ENCODE measurements at places on chromosomes 4 and X.

DNA sequence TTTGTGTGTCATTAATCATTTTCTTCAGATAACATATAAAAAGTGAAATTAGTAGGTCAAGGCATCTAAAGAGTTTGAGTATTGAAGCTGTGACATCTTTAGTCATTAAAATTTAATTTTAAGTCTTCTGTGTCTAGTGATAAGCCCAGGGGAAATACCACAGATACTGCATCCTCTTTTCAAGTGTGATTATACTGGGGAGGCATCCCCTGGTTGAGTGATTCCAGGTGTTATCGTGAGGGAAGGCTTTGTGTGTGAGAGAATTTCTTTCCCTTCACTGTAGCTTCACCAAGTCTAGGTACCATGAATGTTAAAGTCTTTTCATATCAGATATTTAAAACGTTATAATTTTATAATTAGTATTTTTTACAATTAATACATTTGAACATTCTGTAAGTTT is 193.4 kb downstream of the FRAS1 start:
- DNase-seq: no peak

DNA sequence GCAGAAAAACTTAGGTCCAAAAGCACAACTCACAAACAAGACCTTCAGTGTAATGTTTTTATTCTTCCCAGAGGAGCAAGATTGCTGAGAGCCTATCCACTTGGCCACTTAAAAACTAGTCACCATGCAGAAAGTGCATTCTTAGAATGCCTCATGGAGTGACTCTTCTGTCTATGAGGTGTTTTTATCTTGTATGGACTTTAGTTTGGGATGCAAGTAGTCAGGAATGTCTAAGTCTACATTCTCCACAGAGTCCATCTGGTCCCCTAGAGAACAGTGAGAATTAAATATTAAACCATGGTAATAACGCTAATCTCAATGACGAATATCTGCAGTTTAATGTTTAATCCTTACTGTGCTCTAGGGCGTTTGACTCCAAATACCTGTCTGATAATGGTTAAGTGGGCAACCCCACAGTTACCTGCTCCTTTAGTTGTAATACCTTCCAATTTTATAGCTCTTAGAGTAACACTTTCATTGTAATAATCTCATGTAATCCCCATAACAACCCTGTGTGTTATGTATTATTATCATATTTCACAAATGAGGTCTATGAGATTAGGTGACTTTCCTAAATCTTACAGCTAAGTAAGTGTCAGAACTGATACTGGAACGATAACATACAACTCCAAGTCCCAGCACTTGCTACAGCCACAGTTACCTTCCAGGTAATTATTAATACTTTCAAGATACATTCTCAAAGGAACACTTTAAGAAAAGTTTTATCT is 235.6 kb upstream of the JADE1 start:
- DNase-seq: no peak

DNA sequence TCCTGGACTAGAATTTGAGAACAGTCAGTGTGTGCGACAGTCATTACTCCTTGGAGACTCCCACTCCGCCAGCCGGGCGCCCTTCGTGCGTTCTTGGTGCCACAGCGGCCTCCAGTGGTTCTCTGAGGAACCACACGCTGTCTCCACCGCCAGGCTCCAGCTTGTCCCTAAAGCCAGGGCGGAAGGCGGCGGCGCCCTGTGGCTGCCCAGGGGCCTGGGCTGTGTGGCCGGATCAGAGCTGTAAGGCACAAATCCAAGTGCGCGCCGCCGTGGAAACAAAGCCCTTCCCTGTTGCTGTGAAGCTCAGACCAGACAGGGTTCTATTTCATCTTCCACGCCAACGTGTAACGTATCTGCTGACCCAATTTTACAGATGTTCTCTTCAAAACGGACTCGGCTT is 34.2 kb downstream of the IDS start:
- DNase-seq: peak; percentile 92

DNA sequence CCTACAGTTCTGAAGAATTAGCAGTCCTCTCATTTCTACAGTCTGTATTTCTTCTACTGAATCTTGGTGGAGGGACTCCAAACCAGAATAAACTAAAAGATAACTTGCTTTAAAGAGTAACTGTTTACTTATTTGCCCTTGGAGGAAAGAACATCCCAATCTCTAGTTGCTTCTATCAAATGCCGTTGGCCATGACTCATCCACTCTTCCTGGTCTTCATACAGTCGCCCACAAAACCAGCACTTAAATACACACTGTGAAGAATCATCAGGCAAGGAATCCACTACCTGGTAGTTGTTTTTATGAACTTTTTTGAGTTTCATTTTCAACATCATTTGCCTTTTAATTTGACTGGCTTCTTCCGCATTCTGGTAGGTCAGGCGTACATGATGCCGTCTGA is 14.2 kb downstream of the ZNF518B start:
- DNase-seq: no peak
